ENCODE measurements at places on chromosomes 6 and 20.

DNA sequence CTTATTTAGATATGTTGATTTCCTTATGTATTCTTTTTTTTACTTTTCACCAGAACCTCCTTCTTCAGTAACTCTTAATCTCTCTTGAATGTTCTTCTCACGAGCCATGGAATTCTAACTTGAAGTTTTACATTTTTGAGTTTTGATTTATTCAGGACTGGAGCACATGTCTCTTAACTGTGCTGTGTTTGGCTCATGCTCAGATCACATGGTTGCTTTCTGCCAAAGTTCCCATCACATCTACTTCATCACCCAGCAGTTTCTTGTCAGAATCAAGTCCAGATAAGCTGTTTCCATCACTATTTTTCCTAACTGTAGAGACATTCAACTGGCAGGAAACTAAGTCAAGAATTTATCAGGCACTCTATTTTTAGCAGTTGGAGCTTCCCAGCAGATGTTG is 31.7 kb downstream of the SLC35A1 start:
- DNase-seq = no peak

GRCh38 chr6:4008324-4009047 is 70.5 kb downstream of the FAM217A start:
- no peak for DNase-seq

- no peak for DNase-seq
Observed at GRCh38 chr20:32484225-32484957, 100.7 kb downstream of the NOL4L start.

DNA sequence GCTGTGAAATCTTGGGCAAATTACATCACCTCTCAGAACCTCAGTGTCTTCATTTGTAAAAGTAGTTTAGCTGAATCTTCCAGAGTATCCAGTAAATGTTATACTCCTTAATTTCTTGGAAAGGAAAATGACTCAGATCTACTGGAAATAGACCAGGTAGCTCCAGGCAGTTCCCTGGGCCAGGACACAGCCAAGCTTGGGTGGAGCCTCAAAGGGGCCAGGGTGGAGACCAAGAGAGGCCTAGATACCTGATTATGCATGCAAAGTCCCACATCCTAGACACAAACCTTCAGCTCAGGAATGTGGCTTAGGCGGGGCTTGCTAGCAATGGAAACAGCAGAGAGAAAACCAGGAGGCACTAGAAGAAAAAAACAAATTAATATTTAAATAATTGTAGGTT is 272.8 kb downstream of the MAFB start:
- DNase-seq = no peak

GRCh38 chr6:31128093-31128676 is 7.9 kb upstream of the CDSN start:
- peak; percentile 33 for DNase-seq

GRCh38 chr6:108164543-108164814 is 1.3 kb upstream of the NR2E1 start:
- no peak for DNase-seq
